ENCODE measurements at places on chromosomes 5 and 9.

GRCh38 chr5:123865641-123866040, 353.7 kb downstream of the CSNK1G3 start:
- no peak for DNase-seq

GRCh38 chr5:10592601-10593000, 28.7 kb downstream of the ANKRD33B start:
- DNase-seq: no peak

DNA sequence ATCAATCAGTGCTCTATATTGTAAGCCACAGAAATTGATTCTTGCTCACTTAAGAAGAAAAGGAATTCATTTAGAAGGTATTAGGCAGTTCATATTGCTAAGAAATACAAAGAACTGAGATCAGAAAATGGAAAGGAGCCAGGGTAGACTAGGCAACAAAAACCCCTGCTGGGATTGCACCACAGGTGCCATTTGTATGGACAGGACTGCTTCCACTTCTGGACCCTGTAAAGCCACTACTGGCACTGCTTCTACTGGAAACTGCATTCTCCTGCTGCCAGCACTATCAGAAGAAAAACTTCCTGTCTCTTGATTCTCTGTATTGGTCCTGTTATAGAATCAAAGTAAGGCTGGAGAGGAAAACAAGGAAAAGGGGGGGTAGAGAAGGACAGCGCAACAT, 45.9 kb downstream of the CERT1 start:
- DNase-seq: no peak

- no peak for DNase-seq
Observed at GRCh38 chr5:80745490-80745889, 90.7 kb upstream of the DHFR start.

- DNase-seq: no peak
Observed at GRCh38 chr9:120513825-120514396, 66.1 kb downstream of the CDK5RAP2 start.

GRCh38 chr5:167440846-167441245, 850.6 kb upstream of the WWC1 start:
- no peak for DNase-seq

All from AG09319 (cell line).